ENCODE measurements at places on chromosomes 4 and X. TPM values are rescaled to one million over a fixed set of nuclear protein-coding genes. Genes with fewer than 3 reads are reported as not detected.

GRCh38 chr4:98444371-98444770 is 183.2 kb downstream of the RAP1GDS1 start:
- DNase-seq: no peak

DNA sequence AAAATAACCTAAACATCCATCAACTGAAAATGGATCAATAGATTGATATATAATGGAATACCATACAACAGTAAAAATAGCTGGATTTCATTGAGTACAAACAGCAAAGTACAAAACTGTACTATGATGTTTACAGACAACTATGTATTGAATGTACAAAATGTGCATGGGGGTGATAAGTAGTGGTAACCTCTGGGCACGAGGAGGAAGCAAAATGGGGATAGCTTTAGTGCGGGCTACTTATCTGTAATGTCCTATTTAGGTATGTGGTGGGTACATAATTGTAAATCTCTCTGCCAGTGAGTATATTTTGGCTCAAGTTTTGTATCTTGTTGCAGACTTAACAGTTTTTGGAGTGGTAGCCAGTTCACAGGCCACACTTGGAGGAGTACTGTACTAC is 123.6 kb downstream of the STAG2 start:
- DNase-seq: no peak

GRCh38 chr4:8662776-8663175 is 70.2 kb downstream of the CPZ start:
- DNase-seq: no peak

- DNase-seq: no peak
Observed at GRCh38 chr4:548976-549375, 27.1 kb downstream of the TMEM271 start.

DNA sequence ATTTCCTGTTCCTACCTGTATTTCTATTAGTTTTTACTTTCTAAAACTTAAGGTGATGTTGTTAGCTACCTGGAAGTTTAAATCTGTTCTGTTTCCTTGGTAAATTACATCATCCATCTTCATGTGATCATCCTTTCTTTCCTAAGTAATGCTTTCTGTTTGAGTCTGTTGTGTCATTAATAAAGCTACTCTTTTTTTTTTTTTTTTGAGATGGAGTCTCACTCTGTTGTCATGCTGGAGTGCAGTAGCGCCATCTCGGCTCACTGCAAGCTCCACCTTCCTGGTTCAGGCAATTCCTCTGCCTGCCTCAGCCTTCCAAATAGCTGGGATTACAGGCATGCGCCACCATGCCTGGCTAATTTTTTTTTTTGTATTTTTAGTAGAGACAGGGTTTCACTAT is 73.3 kb downstream of the FIP1L1 start:
- DNase-seq: no peak

GRCh38 chr4:17664755-17665154 is 50.3 kb downstream of the MED28 start:
- no peak for DNase-seq

DNA sequence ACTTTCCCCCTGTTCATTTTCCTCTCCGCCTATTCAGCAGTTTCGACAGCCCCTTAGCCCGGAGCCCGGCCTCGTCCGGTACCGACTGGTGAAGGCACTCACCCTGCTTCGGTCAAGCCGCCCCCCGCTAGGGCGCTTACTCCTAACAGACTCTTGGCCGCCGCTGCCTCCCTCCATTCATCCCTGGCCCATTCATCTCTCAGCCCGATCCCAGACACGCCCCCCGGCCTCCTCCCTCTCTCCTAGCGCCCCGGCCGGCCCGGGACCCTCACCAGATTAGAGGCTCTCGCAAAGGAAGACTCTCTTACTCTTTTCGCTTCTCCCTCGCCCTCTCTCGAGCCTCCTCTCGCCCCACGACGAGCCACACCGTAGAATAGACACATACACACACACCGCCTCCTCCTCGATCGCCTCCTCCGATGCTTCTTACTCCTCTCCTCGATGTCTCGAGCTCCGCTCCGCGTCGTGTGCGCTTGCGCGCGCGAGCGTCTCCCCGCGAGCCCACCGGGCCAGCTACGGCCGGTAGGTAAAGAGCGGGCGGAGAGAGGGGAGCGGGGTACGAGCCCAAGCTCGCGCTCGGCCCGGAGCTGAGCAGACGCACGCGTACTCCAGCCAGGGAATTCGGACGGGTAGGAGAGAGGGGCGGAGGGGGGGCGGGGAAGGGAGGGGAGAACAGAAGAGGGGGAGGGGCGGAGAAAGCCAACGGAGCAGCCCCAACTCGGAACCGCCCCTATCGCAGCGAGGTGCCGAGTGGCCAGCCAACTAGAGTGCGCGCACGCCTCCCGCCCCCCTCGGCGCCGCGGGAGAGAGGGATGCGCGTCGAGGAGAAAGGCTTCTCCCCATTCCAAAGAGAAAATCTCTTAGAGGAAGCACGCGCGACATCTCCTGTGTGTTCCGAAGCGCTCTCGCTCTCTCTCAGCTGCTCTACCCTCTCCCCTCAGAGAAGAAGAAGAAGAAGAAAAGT is at the start of gene WNK3:
TSS of gene WNK3 (minus strand) at position 633 of the 964 bp plus-strand sequence.
- peak; percentile 88 for DNase-seq

GRCh38 chr4:109872950-109873656 is 25.2 kb downstream of the LRIT3 start:
- no peak for DNase-seq

DNA sequence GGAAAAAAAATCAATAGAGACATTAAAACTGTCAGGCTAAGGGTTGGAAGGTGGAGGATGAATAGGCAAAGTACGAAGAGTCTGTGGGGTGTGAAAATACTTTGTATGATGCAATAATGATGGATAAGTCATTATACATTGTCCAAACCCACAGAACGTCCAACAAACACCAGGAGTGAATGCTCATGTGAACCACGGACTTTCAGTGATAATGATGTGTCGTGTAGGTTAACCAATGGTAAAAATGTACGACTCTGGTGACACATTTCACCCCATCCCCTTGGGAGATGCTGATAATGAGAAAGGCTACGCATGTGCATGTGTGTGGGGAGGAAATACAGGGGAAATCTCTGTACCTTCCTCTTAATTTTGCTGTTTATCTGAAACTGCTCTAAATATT is 665.2 kb downstream of the FAT4 start:
- no peak for DNase-seq

- DNase-seq: peak; percentile 90
Observed at GRCh38 chrX:2679534-2680485, 11.3 kb upstream of the CD99 start.

DNA sequence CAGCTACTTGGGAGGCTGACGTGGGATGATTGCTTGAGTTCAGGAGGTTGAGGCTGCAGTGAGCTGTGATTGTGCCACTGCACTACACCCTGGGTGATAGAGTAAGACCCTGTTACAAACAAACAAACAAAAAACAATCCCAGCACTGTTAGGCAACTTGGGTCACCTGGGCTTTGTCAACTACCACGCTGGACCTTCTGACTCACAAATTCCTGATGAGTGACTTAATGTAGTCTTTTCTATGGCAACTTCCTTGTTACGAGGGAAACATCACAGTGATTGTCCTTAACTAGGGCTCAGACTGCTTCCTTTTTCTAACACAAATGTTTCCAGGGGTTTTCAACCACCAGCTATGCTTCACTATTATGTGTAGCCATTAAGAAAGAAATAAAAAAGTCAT is 128.8 kb upstream of the GPC4 start:
- DNase-seq: no peak

DNA sequence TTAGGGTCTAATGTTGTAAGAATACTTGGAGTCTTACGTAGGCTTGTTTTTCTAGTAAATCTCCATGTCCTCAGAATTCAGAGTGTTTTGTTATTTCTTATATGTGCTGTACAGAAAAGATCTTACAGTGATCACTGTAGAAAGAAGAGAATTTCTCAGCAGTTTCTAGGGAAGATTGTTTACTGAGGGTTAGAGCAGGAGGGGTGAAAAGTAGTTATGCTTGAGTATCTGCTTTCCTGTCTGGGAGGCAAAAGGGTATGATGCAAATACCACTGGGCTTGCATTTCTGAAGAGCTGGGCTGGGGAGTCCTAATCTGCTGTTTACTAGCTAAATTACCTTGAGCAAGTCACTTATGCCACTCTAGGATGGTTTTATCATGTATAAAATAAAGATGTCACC is 78.2 kb downstream of the BEND4 start:
- no peak for DNase-seq

DNA sequence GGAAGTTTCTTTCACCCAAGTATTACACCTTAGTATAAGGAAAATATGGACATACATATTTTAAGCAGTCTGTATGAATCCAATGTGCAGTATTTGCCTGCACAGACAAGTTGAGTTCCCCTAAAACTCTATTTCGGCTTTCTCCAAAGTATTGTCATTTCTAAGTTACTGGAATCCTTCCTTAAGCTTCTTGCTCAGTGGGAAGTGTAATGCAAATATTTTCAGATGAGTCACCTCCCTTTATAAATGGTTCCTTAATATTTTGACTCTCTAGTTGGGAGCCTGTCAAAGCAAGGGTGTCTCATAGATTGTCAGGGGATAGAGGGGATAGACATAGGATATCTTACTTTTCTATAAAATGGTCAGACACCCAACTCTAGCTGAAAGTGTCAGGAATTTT is 178.6 kb downstream of the NAA11 start:
- no peak for DNase-seq

GRCh38 chrX:11050013-11050412 is 61.1 kb upstream of the HCCS start:
- no peak for DNase-seq

DNA sequence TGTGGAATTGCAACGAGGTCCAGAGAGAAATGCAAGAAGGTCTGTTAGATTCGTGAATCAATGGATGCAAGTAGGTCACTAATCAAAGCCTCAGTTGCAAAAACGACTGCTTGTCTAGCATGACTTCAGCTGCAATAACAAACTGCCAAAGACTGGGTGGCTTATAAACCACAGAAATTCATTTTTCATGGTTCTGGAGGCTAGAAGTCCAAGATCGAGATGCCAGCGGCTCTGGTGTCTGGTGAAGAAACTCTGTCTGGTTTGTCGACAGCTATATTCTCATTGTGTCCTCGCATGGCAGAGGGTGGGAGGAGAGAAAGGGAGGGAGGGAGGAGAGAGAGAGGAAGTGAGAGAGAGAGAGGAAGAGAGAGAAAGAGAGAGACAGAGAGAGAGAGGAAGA is 114.7 kb downstream of the MXRA5 start:
- DNase-seq: no peak

- DNase-seq: no peak
Observed at GRCh38 chr4:48212165-48212564, 57.5 kb downstream of the TEC start.

DNA sequence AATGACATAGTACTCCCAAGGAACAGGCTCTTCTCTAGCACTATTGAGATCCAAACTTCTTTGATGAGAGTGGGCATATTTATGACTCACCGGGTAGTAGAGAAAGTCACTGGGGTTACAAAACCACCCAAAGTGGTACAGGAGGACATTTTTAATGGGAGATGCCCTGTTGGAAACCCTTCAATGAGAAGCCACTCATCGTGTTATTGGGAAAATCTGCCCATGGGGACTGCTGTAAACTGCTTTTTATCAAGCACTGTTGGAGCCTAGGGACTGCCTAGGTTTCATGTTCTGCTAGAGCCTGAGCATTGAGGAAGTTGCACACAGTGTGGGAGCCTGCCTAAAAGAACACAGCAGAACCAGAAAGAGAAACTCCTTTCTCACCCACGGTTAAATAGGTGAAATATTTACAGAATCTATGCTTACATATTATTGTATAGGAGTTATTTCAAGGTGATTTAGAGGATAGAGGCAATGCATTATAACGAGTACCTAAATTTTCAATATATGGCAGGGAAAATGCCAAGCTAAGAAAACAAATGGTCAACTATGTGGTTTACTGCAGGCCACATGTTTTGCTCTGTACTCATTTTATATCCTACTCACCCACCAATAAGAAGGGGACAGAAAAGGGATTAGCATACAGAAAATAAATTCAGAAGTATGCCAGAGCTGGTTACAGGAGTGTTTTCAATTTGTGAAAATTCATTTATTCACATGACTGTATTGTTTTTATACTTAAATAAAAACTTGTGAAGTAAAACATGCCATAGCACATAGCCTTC is 559.1 kb downstream of the FSTL5 start:
- DNase-seq: no peak

DNA sequence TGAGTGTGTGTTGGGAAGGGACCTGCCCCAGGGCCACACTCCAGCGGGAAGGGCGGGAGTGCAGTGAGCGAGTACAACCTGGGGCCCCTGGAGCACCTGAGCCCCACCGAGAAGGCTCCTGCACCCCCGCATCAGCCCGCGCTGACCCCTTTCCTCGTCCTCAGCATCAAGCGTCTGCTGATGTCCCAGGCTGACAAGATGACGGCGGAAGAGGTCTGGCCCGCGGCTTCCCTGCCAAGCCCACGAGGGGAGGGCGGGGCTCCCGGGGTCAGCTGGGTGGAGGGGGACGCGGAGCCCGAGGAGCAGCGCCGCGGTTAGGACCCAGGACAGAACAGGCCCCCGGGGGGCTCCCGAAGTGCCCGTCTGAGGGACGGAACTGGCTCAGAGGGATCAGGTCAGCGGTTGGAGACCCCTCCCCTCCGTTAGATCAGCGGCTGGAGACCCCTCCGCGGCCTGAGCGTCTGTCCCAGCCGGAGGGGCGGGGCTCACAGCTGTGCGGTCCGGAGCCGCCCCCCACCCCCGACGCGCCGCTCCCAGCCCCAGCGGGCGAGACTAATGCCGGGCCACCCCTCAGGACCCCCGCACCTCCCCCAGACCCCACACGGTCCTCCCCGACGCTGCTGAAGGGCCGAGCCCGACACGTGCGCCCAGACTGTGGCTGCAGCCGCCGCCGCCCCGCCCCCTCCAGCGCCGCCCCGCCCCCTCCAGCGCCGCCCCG is 6.7 kb downstream of the MYL5 start:
- DNase-seq: peak; percentile 81

- peak; percentile 20 for DNase-seq
Observed at GRCh38 chr4:72768364-72768763, 199.3 kb upstream of the ADAMTS3 start.

The PF4V1 gene
- polyA plus RNA-seq: not detected

The ARHGAP6 gene
- 10.5 TPM for polyA plus RNA-seq

The AFAP1 gene
- polyA plus RNA-seq: 19.9 TPM

The DRP2 gene
- 0.31 TPM for polyA plus RNA-seq

The BANK1 gene
- polyA plus RNA-seq: 0.54 TPM

The CT47B1 gene
- not detected for polyA plus RNA-seq

The TXK gene
- 0.93 TPM for polyA plus RNA-seq

The BTK gene
- 2.5 TPM for polyA plus RNA-seq

Data from cardiac muscle cell (in vitro differentiated cells and primary cell).